ENCODE measurements at places on chromosomes 16 and 17.

DNA sequence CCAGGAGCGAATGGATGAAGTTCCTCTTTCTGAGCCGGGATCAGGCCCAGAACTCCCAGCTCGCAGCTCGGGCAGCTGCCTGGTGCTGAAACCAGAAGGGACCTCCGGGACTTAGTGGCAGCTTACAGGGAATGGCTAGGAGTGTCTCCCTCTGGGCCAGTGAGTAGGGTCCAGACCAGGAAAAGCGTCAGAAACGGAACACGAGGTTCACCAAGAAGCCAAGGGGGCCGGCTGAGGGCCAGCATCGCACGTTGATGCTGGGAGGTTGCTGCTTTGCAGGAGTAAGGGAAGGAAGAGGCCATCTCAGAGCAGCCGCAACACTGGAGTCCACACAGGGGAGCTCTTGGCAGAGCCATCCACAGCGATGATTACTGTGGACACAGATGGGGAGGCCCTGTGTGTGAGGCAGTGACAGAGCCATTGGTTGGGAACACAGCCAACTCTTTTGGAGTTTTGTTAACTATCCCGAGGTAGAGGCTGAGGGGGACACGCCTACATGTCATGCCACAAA, 74.0 kb upstream of the CREBBP start:
- DNase-seq, result no peak

GRCh38 chr17:82570277-82570676, 50.7 kb downstream of the FOXK2 start:
- no peak for DNase-seq

- no peak for DNase-seq
Measured at GRCh38 chr17:77148077-77148939, 7.5 kb downstream of the SEC14L1 start.

- no peak for DNase-seq
Measured at GRCh38 chr16:60214311-60214710, 1480.2 kb upstream of the GOT2 start.

DNA sequence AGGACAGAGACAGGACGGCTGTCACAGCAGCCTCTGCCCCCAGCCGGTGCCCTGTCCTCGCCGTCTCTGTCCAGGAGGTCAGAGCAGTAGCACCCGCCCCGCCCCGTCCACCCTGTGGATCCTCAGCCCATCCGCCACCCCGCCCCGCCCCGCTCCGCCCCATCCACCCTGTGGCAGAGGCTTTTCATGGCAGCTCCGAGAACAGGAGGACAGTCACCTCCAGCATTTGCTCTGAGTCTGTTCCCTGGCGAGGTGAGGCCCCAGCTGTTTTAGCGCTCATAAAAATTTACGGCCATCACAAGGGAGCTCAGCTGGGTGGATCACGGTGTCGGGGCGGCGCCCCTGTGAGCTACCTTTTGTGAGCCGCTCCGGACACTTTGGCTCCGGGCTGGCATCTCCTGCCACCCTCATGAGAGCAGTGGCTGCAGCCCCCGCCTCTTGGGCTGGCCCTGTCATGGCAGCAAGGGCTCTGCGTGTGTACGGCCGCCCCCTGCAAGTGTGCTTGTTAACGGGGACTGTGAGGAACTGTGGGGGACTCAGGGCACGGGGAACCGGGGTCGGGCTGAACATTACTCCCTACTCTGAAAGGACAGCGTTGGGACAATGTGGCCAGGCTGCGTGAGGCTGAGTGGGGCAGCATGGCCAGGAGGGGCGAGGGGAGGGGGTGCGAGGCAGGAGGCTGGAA, 32.3 kb upstream of the GNG13 start:
- no peak for DNase-seq

GRCh38 chr16:57840833-57841232, 38.5 kb upstream of the KIFC3 start:
- no peak for DNase-seq

DNA sequence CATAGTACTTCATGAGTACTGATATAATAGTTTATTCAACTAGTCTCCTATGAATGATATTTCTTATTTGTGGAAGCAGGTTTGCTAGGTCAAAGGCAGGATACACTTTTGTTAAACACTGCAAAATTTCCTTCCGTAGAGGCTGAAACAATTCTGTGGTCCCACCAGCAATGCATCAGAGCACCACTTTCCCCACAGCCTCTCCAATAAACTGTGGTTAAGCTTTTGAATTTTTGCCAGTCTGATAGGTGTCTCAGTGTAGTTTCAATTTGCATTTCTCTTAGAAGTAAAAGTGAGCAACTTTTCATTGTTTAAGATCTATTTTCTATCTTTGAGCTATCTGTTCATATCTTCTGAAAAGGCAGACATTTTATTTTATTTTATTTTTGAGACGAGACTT, 36.4 kb upstream of the CORO6 start:
- DNase-seq, result no peak

DNA sequence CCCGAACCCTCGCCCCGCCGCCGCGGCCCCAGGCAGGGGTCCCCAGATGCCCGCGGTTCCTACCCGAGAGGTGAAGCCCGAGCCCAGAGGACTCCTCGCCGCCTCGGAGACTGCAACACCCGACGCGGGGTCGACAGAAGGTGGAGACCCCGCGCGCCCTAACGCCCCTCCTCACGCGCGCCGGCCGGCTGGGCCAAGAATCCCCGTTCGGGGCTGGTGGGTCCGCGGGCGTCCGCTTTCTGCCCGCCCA, 515 bp downstream of the SUMO2 start:
- DNase-seq, result no peak

DNA sequence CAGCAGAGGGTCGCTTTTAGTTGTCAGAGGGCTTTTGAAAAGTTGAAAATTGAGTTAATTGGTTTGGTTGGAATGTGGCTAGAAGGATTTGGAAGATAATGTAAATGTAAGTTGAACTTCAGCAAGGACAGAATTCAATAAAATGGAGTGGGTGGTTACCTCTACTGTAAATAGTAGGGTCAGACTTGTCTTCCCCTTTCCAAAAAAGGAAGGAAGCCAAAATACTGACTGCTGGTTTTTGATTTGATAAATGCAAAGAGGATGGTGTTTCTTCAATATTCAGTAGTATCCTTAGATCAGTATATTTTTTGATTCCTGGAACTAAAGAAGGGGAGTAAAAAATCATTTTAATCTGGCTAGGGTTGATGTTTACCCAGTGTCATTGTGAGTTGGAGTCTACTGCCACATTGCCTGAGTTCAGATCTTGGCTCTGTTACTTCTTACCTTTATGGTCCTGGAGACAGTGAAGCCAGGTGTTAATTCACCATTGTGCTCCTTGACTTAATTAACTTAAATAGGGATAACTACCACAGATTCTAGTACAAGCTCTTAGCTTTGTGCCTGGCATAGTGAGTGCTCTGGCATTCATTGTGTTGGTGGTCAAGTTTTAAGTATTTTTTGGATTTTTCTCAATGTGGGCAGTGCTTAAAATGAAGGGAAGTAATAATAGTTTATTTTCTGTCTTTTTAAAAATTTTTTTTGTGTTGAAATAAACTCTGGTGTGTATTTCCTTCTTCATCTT, 4.4 kb downstream of the HAPSTR1 start:
- DNase-seq, result no peak

DNA sequence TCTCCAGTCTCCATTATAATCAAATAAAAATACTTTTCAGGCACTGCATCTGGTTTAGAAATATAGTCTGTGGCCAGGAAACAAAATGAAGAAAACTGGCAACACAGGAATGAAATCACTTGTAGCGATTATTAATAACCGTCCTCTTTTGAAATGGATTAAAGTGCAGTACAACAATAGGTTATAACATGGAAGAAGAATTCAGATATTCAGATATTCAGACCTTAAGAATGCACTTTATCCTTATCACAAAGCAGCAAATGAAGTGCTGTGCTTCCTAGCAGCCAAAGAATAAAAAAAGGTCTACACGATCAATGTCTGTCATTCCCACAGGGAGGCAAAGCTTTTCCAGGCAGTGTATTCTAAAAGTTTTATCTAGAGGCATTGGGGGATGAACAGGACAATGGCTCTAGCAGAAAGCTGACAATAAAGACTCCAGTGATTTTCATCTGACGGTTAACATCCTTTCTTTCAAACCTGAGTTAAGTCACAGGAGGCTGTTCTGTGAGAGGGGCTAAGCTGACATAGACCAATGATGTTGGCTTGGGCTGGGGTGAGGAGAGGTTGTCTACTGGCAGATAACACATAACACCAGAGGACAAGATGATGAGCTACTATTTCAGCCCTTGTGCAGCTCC, 259.2 kb downstream of the SLC39A11 start:
- DNase-seq, result no peak

DNA sequence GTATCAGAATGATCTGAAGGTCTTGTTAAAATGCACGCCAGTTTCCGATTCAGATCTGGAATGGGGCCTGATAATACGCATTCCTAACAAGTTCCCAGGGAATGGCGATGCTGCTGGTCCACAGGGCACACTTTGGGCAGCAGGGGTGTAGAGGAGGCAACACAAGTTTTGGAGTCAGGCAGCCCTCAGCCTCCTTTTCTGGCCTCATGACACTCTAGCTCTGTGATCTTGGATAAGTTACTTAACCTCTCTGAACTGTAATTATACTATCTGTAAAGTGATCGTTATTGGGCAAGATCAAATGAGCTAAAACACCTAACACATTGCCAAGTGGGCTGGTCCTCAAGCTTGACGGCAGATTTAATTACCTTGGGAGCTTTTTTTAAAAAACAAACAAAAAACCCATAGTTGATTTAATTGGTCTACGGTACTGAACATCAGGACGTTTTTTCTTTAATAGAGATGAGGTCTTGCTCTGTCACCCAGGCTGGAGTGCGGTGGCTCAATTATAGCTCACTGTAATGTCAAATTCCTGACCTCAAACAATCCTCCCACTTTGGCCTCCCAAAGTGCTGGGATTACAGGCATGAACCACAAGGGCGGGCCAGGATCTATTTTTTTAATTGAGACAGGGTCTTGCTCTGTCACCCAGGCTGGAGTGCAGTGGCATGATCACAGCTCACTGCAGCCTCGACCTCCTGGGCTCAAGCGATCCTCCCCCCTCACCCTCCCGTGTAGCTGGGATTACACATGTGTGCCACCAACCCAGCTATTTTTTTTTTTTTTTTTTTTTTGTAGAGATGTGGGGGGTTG, 10.0 kb upstream of the MRPS23 start:
- no peak for DNase-seq

GRCh38 chr16:1788095-1788707, 5.3 kb downstream of the IGFALS start:
- DNase-seq, result no peak

Data from NCI-H510A treated with DMSO at 0.1 percent for 48 hours (cell line).